ENCODE measurements at places on chromosomes 6 and 20.

GRCh38 chr20:7291323-7291943 is 523.9 kb downstream of the BMP2 start:
- DNase-seq = no peak

- no peak for DNase-seq
Measured at GRCh38 chr6:160128879-160129516, 7.4 kb downstream of the SLC22A1 start.

DNA sequence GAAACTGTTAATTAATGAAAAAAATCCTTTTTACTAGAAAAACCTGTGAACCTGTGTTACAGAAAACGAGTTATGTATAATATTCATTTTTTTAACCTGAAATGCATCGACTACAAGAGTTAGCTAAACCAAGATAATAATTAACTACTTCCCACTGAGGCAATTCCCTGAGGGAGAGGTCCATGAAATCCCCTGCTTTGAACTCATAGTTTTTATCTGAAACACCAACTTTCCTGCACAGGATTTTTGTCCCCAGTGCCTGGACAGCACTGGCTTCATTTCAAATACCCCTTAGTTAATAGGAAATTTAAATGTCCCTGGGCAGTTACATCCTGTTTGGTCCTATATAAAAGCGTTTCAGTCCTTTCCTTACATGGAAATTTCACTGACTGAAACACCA is at the start of gene OR14J1:
OR14J1 (plus strand) TSS at position 386 of the 400 bp plus-strand sequence. CDS start 4,989 bp downstream, outside the sequence.
- no peak for DNase-seq

- no peak for DNase-seq
Measured at GRCh38 chr6:160273750-160274149, 15.1 kb upstream of the SLC22A2 start.

GRCh38 chr6:163897030-163897429 is 482.5 kb downstream of the QKI start:
- DNase-seq = peak; percentile 5

GRCh38 chr6:37020812-37021211 is 15.4 kb downstream of the FGD2 start:
- DNase-seq = no peak

GRCh38 chr6:111898452-111898851 is 25.2 kb upstream of the FYN start:
- DNase-seq = no peak

- DNase-seq = no peak
Measured at GRCh38 chr6:143335865-143336264, 114.6 kb downstream of the ADAT2 start.

DNA sequence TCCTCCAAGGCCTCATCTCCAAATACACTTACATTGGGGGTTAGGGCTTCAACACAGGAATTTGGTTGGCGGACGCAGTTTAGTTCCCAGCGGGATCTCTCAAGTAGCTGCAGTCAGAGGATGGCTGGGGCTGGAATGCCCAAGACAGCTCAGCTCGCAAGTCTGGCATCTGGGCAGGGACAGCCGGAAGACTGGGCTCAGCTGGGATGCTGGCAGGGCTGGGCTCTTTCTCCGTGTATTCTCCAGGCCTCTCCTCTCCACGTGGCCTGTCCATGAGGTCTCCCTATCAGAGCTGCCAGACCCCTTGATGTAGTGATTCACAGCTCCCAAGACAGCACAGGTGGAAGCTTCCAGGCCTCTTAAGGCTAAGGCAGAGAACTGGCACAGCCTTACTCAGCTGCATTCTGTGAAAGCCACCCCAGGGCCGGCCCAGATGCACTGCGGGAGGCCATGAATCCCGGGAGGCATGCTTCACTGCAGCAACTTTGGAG is 5.0 kb downstream of the FGD2 start:
- no peak for DNase-seq

GRCh38 chr20:31818376-31818908 is 714 bp upstream of the MYLK2 start:
- DNase-seq = no peak

- DNase-seq = no peak
Measured at GRCh38 chr6:36592221-36592655, 1.9 kb upstream of the SRSF3 start.

DNA sequence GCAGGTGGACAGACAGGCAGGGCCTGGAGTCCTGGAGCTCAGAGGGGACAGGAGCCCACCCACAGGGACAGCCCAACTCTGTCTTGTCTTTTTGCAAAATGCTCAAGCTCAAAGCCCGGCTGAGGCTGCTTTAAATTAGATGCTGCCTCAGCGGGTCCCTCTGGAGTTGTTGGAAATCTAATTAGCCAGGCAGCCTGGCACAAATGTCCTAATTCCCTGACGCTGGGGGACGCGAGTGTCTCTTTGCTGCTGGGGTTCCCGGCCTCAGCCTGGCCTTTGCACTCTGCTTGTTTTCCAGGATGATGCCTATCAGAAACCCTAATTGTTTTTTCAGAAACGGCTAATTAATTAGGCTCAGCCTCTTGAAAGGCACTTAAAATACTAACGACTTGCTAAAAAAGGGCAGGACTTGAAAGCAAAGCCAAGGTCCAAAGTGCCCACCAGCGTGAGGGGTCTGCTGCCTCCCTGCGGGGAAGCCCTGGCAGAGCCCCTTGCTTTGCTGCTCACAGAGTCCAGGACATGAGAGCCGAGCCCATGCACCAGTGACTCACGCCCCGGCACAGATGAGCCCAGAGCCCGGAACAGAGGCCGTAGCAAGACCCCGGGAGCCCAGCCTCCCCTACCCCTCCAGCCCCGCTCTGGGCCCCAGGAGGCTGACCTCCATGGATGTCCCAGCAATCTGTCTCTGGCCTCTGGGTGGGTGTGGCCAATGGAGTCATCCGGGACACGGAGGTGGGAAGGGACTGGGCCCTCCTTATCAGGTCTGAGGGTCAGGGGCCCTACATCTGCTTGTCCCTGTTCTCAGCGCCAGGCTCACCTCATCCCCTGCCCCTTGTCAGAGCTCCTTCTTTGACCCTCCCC is 46.0 kb upstream of the BHLHE23 start:
- no peak for DNase-seq

DNA sequence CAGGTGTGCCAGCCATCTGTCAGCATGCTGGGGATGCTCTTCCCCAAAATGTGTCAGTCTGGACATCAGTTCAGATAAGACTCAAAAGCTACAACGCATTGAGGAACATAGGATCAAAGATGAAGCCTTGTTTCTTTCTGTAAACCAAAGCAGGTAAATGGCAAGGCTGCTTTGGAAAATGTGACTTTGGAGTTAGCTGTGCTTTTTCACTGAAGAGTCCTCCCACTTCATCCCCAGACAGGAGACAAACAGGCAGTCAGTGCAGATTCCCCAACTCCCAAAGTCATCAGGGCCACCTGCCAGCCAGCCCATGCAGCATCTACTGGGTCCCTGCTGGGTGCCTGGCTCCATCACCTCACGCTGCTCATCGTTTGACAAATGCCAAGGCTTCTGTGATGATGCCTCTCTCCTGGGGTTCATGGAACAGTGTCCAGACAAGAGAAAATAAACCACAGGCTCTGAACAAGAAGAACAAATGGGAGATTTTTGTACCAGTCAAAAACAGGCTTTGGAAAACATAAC is 205.0 kb upstream of the BTBD3 start:
- DNase-seq = no peak

DNA sequence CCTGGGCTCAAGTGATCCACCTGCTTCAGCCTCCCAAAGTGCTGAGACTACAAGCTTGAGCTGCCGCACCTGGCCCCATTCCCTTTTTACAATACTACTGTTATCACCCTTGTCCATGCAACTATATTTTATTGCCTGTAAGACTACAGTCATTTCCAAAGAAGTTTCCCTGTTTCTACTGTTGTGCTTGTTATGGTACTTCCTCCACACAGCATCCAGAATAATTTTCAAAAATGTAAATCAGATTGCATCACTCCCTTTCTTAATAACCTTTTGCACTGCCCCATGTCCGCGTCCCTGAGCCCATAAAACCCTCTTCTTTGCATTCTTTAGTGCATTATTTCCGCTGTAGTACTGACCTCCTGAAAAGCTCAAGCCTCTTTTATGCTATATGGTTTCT is 128.9 kb upstream of the AKIRIN2 start:
- DNase-seq = no peak

DNA sequence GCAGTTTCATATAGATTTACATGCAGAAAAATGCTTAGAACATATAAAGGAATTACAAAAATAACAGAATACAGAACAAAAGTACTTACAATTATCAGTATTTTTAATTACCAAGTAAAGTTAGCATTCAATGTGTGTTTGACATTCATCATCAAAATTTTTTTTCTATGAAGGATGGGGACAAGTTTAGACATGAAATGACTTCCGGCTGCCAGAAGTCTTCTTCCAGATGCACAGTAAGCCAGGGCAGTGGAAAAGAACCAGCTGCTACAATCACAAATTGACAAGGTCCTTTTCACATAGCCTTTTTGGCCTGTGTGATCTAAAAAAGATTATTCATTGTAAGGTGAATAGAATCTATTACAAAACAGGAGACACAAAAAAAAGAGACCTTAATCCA is 73.8 kb downstream of the HUS1B start:
- DNase-seq = no peak

DNA sequence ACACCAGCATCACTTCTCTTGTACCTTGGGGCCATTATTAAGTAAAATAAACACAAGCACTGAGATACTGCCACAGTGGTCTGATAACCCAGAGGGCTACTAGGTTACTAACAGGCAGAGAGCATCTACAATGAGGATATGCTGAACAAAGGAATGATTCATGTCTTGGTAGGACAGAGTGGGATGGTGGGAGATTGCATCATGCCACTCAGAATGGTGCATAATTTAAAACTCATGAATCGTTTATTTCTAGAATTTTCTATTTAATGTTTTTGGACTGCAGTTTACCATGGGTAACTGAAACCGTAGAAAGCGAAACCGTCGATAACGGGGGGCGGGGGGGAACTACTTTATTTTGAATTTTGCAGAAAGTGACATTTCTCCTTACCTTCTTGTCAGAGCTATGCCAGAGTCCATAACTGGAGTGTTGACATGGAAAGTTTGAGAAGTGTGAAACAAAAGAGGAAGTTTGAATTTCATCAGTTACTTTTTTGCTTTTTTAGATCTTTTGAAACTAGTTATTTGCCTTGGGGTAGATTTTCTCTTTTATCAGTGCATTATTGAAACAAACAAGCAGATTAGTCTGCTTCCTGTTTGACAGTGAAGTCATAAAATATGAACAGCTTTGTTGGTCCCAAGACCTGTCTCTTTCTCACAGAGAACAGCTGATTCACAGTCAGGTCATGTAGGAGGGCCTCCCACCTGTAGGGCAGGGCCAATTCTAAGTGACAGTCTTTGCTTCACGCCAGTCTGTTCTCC is 124.9 kb downstream of the KLHL32 start:
- DNase-seq = no peak

- DNase-seq = no peak
Measured at GRCh38 chr20:17617868-17618672, 48.2 kb downstream of the DSTN start.

GRCh38 chr6:144581812-144582537 is 296.8 kb downstream of the UTRN start:
- DNase-seq = peak; percentile 83

DNA sequence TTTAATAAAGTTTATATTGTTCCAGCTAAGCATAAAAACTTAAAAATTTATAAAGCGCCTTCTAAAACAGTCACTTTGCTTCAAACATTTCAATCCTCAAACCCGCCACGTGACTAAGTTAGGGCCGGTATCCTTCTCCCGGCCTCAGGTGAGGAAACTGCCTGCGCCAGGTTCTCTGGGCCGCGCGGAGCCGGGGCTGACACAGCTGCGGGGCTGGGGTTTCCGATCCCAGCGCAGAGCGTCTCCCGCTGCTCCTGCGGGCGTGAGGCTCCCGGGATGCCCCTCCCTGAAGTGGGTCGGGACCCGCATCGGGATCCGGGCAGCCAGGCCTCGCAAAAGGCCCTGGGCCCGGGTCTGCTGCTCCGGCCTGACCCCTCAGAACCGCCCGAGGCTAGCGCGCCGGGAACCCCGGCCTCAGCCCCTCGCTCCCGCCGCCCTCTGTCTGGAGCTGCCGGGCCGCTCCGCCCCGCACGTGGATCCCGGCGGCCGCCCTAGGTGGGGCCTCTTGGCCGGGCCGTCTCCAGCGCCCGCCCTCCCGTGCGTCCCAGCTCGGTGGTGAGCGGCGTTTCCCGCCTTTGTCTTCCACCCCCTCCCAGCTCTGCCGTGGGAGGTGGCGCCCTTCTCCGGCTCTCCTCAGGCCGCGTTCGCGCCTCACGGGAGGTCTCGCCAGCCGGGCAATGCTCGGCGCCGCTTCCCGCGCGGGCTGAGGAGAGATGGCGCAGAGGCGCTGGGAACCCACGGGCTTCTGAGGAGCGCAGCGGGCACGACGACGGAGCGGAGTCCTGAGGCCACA is 267.9 kb downstream of the DLL1 start:
- DNase-seq = no peak

GRCh38 chr6:53148684-53149083 is at the start of gene GCM1:
GCM1 (minus strand) TSS chr6:53148841; CDS start chr6:53145632, 3,209 bp downstream.
- DNase-seq = no peak

GRCh38 chr6:123908797-123909196 is 105.1 kb downstream of the NKAIN2 start:
- DNase-seq = no peak

DNA sequence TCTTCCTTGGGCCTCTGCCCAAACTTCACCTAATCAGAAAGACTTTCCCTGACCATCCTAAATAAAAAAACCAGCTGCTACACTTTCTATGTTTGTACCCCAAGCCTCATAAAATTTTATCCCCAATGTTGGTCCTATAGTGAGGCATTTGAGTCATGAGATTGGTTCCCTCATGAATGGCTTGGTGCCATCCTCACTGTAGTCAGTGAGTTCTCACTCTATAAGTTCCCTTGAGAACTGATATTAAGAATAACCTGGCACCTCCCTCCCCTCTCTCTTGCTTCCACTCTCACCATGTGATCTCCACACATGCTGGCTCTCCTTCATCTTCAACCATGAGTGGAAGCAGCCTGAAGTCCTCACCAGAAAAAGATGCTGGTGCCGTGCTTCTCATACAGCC is 316.9 kb upstream of the PRDM1 start:
- peak; percentile 45 for DNase-seq

- DNase-seq = no peak
Measured at GRCh38 chr6:80478030-80478429, 371.6 kb downstream of the BCKDHB start.

GRCh38 chr6:22249711-22250350 is 47.0 kb downstream of the PRL start:
- DNase-seq = peak; percentile 9

- no peak for DNase-seq
Measured at GRCh38 chr6:54020334-54020733, 90.9 kb upstream of the MLIP start.

- peak; percentile 28 for DNase-seq
Measured at GRCh38 chr6:28543651-28544610, 18.2 kb downstream of the GPX5 start.

GRCh38 chr6:31058128-31058894 is 48.0 kb downstream of the MUC22 start:
- peak; percentile 92 for DNase-seq
